ENCODE measurements at places on chromosomes 6 and 20. TPM values are rescaled to one million over a fixed set of nuclear protein-coding genes. Genes with fewer than 3 reads are reported as not detected.

Gene RIN2
- 72.3 TPM for total RNA-seq

Gene BIRC7
- total RNA-seq = not detected

Gene DPPA5
- total RNA-seq = not detected

Gene NRSN1
- 0.45 TPM for total RNA-seq

Gene OPRL1
- 0.15 TPM for total RNA-seq

Gene BPIFA1
- total RNA-seq = not detected

Gene BCLAF1
- total RNA-seq = 115 TPM

Gene SAMD3
- total RNA-seq = 2.0 TPM

Gene CYP24A1
- total RNA-seq = not detected

Gene TREM2
- 0.27 TPM for total RNA-seq

Gene IL17A
- total RNA-seq = not detected

Gene TMEM217
- total RNA-seq = 4.0 TPM

Gene RRAGD
- 5.9 TPM for total RNA-seq

Gene WASF1
- 4.1 TPM for total RNA-seq

Gene NAPB
- 8.5 TPM for total RNA-seq

Gene CLPSL1
- total RNA-seq = not detected

Gene OR2B6
- not detected for total RNA-seq

Gene STMN3
- 2.9 TPM for total RNA-seq

Gene CPXM1
- total RNA-seq = 0.24 TPM

Gene SLC22A16
- not detected for total RNA-seq

Gene DYNLRB1
- 115 TPM for total RNA-seq

Gene TRIM40
- total RNA-seq = 13.2 TPM

Gene KCNS1
- not detected for total RNA-seq

Gene C6orf136
- 101 TPM for total RNA-seq

Gene GJE1
- not detected for total RNA-seq

Gene SLC17A2
- not detected for total RNA-seq

Gene GLP1R
- total RNA-seq = not detected

Gene GRM1
- not detected for total RNA-seq

Gene FNDC1
- total RNA-seq = 0.21 TPM

Gene HEY2
- total RNA-seq = 0.76 TPM

Gene AVP
- not detected for total RNA-seq

Gene NNAT
- 3.4 TPM for total RNA-seq

Gene SLC2A10
- 29.6 TPM for total RNA-seq

Gene GPR63
- 1.1 TPM for total RNA-seq

Gene RAET1E
- total RNA-seq = not detected

Gene CRIP3
- 1.4 TPM for total RNA-seq

Gene LRP11
- 21.9 TPM for total RNA-seq

Gene TCP11
- not detected for total RNA-seq

Gene TBXT
- total RNA-seq = not detected

Gene TRAPPC3L
- total RNA-seq = not detected

Gene POU5F1
- 1.8 TPM for total RNA-seq

Gene LTA
- 0.36 TPM for total RNA-seq

Gene EDN1
- total RNA-seq = 16.8 TPM

Gene NFYA
- 19.1 TPM for total RNA-seq

Gene RGS17
- total RNA-seq = 0.61 TPM

Gene FAM50B
- 5.1 TPM for total RNA-seq

Measured in left colon (tissue), 2 donors.